GM12878 (cell line): ENCODE measurements at places on chromosomes 1 and 21. TPM values are rescaled to one million over a fixed set of nuclear protein-coding genes. Genes with fewer than 3 reads are reported as not detected.
A peak's percentile ranks its signal among the peaks of the same experiment; 100 is the strongest.

Gene PTPRC
- polyA plus RNA-seq, result 117 TPM in 2 replicates

Gene COL9A2
- 24.0 and 31.8 TPM in 2 replicates for polyA plus RNA-seq

Gene AIDA
- polyA plus RNA-seq, result 17.0 and 17.3 TPM in 2 replicates

Gene HLCS
- polyA plus RNA-seq, result 8.2 and 9.4 TPM in 2 replicates

Gene ILF2
- 487 and 509 TPM in 2 replicates for polyA plus RNA-seq

Gene SLC9C2
- not detected in 2 replicates for polyA plus RNA-seq

Gene HOOK1
- 2.9 and 4.6 TPM in 2 replicates for polyA plus RNA-seq

Gene CFAP57
- 1.9 and 2.1 TPM in 2 replicates for polyA plus RNA-seq

DNA sequence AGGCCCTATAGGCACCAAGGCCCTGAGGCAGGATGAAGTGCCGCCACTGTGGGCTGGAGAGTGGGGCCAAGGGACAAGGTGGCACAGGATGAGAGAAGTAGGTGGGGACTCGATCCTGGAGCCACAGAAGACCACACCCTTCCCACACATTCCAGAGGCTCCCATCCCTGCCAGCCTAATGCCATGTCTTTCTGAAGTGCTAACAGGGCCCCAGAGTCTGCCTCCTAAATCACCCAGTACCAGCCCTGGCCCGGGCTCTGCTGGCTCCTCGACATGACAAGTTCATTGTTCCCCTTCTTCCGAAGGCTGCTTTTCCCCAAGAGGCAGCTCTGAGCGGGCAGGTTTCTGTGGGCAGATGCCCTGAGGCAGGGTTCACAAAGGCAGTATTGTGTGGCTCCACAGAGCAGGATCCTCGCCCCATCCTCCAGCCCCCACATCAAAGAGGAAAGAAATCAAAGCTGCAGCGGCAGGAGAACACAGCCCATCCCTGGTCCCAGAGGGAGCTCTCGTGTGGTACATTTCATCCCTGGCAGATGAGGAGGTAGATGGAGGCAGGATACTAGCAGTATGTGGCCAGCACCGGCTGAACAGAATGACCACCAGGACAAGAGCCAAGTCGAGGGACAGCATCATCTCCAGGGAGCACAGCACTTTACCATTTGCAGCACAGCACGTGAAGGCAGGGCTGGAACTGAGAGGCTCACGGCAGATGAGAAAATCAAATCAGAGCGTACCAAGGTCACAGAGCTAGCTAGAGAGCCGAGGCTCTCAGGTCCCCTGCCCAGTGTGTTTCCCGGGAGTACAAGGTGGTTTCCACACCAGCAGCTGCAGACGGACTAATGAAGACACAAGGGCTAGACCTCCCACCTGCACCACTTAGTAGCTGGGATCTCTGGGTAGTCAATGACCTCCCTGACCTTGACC is 64.8 kb downstream of the SYF2 start:
- H3K4me3 ChIP-seq, result no peak overlapping the region
- H3K4me1 ChIP-seq, result no peaks in the 10 kb centered on the region
- H3K36me3 ChIP-seq, result no peaks in the 10 kb centered on the region
- H3K27ac ChIP-seq, result no peak overlapping the region

GRCh38 chr1:78830321-78830720 is 176.2 kb downstream of the ADGRL4 start:
- no peaks in the 10 kb centered on the region for H3K4me1 ChIP-seq
- no peak overlapping the region for H3K4me3 ChIP-seq
- H3K27me3 ChIP-seq, result no peaks in the 10 kb centered on the region
- DNase-seq, result no peak
- H3K27ac ChIP-seq, result no peak overlapping the region

- no peak for DNase-seq
- no peaks in the 10 kb centered on the region for H3K4me1 ChIP-seq
- no peak overlapping the region for H3K27ac ChIP-seq
- no peaks in the 10 kb centered on the region; the same call in 1 of the 2 replicates for H3K27me3 ChIP-seq
- H3K4me3 ChIP-seq, result no peak overlapping the region
These were observed 44.7 kb upstream of the POFUT2 start for GRCh38 chr21:45332415-45332814.

DNA sequence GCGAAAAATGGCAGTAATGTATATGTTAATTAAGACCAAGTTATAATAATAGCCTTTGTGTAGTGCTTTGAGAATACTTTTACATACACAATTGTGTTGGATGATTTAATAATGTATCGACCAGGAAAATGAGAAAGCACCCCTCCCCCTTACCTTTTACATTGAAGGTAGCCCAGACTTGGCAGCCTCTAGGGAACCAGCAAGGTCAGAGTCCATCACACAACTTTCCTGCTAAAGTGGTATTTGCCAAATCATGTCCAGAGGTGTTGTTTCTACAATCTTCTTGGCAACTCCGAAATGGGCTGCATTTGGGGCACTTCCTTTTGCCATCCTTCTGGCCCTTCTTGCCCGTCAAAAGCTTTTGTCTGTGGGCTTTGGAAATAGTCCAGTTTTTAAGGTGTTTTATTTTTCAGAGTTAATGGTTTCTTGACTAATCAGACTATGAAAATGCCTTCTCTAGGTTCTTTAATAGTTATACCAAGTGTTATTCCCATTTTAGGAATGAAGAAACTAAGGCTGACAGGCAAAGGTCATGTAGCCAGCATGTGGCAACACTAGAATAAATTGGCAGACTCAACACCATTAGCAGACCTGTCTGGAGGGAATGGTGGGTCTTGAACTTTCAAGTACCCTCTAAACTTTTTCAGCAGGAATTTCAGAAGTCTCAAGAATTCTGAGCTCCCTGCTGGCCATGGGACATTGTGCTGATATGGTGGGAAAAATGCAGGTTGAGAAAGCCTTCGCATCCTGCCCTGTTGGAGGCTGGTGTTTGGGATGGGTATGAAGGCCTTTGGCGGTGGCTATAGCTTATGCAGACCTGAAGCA is 6.8 kb downstream of the ATP1A1 start:
- peak overlapping the region; percentile 96 for H3K27ac ChIP-seq
- H3K4me1 ChIP-seq, result peaks cover 39% of the 10 kb centered on the region
- no peaks in the 10 kb centered on the region for H3K27me3 ChIP-seq
- H3K36me3 ChIP-seq, result peaks cover 12% of the 10 kb centered on the region; the same call in 1 of the 2 replicates
- DNase-seq, result no peak

GRCh38 chr1:183583466-183583865 is 6.8 kb downstream of the NCF2 start:
- DNase-seq, result no peak
- H3K4me1 ChIP-seq, result peaks cover 7% of the 10 kb centered on the region
- H3K27ac ChIP-seq, result no peak overlapping the region
- no peaks in the 10 kb centered on the region for H3K27me3 ChIP-seq
- no peaks in the 10 kb centered on the region for H3K36me3 ChIP-seq

- no peak overlapping the region for H3K4me3 ChIP-seq
- H3K36me3 ChIP-seq, result no peaks in the 10 kb centered on the region
- H3K4me1 ChIP-seq, result no peaks in the 10 kb centered on the region
- H3K27ac ChIP-seq, result no peak overlapping the region
- no peaks in the 10 kb centered on the region for H3K27me3 ChIP-seq
- DNase-seq, result no peak
These were observed 120.7 kb downstream of the MAP3K21 start for GRCh38 chr1:233448109-233448689.

DNA sequence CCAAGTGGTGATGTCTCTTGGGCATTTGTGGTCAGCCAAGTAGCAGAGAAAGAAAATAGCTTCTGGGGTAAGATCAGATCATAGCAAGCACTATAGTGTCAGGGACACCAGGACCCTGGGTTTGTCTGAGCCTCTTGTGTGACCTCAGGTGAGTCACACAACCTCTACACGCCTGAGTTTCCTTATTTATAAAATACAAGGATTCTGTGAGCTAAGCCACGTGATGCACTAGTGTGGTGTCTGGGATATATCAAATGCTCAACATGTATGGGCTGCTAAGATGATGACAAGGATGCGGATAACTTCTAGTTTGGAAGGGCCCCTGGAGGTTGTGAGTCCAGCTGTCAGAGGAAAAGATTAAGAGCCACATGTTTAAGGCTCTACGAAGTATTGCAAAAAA is 24.5 kb upstream of the ZNF436 start:
- H3K4me3 ChIP-seq, result no peak overlapping the region
- H3K27ac ChIP-seq, result no peak overlapping the region
- H3K27me3 ChIP-seq, result no peaks in the 10 kb centered on the region
- no peak for DNase-seq

DNA sequence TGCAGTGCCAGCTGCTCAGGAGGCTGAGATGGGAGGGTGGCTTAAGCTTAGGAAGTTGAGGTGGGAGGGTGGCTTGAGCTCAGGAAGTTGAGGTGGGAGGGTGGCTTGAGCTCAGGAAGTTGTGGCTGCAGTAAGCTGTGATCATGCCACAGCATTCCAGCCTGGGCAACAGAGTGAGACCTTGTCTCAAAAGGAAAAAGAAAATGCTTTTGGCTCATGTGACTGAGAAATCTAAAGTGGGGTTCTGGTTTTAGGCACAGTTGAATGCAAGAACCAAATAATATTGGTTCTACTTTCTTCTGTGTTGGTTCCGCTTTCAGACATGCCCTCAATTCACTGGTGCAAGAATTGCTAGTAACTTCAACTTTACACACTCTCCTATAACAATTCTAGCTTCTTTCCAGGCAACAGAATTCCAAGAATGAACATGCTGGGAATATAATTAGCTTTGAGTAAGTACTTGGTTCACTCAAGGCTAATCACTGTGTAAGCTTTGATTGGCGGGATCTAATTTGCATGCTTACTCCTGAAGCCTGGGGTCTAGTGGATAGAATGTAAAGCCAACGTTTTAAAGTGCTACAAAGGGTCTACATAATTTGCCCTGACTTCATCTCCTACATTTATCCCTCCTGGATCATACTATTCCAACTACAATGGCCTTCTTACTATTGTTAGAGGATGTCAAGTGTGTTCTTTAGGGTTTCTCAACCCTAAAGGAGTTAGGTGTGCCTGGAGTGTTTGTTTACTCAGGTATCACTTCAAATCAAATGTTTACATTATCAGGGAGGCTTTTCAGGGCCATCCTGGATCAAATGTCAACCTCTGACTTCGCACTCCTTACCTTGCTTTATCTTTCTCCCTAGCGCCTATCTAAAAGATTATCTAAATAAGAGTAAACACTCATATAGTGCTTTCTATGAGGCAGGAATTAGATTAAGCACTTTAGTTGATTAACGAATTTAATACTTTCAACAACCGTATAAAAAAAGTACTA is 115.1 kb downstream of the SLC16A1 start:
- no peak overlapping the region for H3K27ac ChIP-seq
- peaks cover 12% of the 10 kb centered on the region for H3K4me1 ChIP-seq
- no peaks in the 10 kb centered on the region for H3K36me3 ChIP-seq
- H3K4me3 ChIP-seq, result no peak overlapping the region
- peak; percentile 40 for DNase-seq
- no peaks in the 10 kb centered on the region for H3K27me3 ChIP-seq

DNA sequence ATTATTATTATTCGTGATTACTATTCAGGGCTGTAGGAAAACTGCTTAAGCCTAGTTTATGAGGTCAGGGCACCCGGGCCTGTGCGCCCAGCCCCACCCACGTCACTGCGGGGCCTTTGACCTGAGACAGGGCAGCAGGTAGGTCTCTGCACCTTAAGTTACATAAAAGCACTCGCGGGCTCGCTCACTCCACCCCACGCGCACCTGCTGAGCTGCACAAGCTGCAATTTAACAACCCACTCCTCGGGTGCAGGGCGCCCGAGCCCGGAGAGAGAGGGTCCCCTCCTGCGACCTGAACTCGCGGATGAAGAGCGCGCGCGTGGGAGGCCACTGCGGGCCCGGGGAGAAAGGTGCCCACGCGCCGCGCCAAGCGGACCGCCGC is 477 bp downstream of the ICMT start:
- no peak for DNase-seq
- H3K36me3 ChIP-seq, result no peaks in the 10 kb centered on the region; the same call in 1 of the 2 replicates
- H3K4me3 ChIP-seq, result peak overlapping the region; percentile 91

DNA sequence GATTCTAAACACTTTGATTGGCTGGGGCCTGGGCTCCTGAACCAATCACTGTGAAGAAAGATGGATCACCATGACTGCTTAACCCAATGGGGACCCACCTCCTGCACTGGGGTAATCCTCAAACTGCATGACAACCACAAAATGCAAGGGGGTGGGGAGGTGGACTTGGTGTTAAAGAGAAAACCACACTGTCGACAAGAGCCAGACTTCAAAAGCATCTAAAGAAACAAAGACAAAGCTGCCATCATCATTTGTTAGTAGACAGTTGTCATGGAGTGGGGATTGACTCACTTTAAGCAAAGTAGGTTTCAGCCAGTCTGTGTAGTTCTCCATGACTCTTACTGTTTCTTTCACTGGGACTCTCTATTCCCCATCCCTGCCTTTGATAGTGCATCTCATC is 433.8 kb downstream of the PLPP3 start:
- no peak overlapping the region for H3K27ac ChIP-seq
- no peaks in the 10 kb centered on the region for H3K36me3 ChIP-seq
- no peaks in the 10 kb centered on the region for H3K27me3 ChIP-seq
- DNase-seq, result no peak

- H3K4me1 ChIP-seq, result peaks cover 24% of the 10 kb centered on the region
- H3K27me3 ChIP-seq, result no peaks in the 10 kb centered on the region
- DNase-seq, result no peak
- no peak within 1 kb of the TSS for H3K27ac ChIP-seq
- H3K36me3 ChIP-seq, result no peaks in the 10 kb centered on the region
These were observed at the start of gene EVA1B for GRCh38 chr1:36323636-36324352. Gene EVA1B, minus strand, starts transcription at chr1:36323645. Its CDS starts 608 bp downstream, at chr1:36323037.
